Spleen (tissue), 13 donors: ENCODE measurements at places on chromosomes 2 and 18. TPM values are rescaled to one million over a fixed set of nuclear protein-coding genes. Genes with fewer than 3 reads are reported as not detected.
A peak's percentile ranks its signal among the peaks of the same experiment; 100 is the strongest.

The SNTG2 gene
- 59.4 TPM for total RNA-seq

The GCG gene
- not detected for total RNA-seq

The OTOS gene
- total RNA-seq, result not detected

The ASB18 gene
- not detected for total RNA-seq

The RSAD2 gene
- 6.2 TPM for total RNA-seq

The AGAP1 gene
- total RNA-seq, result 16.7 TPM

The DSEL gene
- 7.1 TPM for total RNA-seq

DNA sequence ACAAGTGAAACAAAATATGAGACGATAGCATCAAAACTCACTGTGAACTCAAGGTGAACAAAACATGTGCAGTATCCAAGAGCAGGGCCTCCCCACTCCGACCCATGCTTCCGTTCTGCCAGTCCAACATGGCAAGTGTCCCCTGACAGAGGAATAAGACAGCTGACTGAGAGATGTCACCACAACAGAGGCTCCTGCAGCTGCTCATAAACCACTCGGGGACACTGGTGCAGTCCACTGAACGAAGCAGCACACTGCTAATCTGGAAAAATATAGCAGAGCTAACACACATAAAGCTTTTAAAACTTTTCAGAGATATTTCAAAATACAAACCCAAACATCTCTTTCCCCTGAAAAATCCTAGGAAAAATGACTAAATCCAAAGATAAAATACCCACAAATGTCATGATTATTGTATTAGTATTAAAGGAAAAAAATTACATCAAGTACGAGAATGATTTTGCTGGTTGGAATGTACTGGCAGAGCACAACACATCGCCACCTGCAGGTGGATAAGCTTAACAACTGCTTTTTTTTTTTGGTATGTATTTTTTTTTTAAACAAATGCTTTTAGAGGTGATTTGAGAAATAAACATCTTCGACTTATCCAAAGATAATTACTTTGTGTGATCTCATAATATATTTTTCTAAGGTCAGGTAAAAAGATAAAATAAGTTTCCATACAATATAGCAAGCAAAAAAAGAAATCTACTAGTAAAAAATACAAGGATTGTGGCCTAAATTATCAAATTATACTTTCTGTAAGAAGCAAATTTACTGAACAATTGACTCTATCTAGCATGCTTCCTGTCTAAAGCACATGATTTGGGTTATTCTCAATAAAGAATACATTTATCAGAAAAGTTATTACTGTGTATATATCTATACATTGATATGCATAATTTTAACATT, 18.6 kb downstream of the THADA start:
- DNase-seq, result no peak

DNA sequence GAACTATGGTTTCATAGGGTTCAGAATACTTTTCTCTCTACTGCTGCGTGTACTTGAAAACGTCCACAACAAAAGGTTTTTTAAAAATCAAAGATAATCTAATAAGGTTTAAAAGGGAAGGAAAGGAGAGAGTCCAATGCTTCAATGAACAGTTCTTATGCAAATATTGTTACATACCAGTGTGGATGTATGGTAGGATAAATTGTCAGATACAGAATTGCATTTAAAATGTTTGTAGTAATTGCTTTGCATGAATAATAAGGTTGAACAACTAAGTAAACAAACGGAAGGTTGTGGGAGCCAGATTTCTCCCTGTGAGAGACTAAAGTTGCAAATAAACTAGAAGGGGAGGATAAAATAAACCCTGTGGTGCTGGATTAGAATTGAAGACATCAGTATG, 53.8 kb upstream of the RBBP8 start:
- DNase-seq, result no peak

DNA sequence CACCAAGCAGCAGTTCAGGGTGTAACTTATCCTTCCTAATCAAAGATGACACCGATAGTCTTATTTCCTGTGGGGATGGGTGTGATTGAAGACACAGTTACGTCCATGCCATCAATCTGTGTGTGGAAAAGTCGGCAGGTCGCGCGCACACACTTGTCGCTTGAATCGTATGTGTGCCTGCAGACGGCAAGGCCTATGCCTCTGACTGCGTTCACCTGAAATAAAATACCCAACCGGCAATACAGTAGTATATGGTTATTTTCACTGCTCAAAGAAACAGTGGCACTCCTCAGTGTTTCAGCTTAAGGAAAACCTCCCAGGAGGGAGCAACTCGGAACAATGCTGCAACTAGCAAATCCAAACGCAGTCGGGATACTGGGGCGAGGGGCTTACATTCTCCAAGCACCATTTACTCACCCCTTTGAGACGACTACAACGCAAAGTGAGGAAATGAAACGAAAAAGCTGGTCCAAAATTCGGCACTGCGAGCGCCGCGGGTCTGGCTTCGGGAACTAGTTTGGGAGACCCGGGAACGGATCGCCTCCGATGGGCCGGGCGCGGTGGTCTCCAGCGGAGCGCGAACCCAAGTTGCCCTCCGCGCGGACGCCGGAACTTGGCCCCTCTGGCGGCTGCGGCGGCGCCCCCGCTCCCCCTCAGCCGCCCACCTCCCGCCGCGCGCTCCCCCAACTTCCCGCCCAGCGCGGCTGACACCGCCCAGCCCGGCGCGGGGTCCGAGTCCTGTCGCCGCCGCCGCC, 675 bp downstream of the PRKD3 start:
- peak; percentile 84 for DNase-seq

- no peak for DNase-seq
Measured at GRCh38 chr2:140473851-140474250, 1657.0 kb downstream of the LRP1B start.

DNA sequence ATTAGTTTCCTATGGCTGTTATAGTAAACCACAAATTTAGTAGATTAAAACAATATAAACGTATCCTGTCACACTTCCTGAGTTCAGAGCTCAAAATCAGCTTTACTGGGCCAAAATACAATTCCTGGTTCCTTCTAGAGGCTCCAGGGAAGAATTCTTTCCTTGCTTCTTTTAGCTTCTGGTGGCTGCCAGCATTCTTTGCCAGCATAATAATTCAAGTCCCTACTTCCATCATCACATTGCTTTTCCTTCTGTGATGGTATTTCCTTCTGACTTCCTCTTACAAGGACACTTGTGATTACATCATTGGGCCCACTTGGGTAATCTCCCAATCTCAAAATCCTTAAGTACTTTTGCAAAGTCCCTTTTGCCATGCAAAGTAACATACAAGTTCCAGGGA, 40.6 kb downstream of the MOB4 start:
- no peak for DNase-seq

- no peak for DNase-seq
Measured at GRCh38 chr2:132374551-132374950, 42.1 kb upstream of the GPR39 start.

GRCh38 chr2:30662268-30663131, 144.7 kb downstream of the CAPN13 start:
- DNase-seq, result no peak

GRCh38 chr2:229083606-229084340, 187.3 kb downstream of the PID1 start:
- no peak for DNase-seq

- DNase-seq, result no peak
Measured at GRCh38 chr2:44682459-44682858, 259.0 kb upstream of the SIX3 start.

DNA sequence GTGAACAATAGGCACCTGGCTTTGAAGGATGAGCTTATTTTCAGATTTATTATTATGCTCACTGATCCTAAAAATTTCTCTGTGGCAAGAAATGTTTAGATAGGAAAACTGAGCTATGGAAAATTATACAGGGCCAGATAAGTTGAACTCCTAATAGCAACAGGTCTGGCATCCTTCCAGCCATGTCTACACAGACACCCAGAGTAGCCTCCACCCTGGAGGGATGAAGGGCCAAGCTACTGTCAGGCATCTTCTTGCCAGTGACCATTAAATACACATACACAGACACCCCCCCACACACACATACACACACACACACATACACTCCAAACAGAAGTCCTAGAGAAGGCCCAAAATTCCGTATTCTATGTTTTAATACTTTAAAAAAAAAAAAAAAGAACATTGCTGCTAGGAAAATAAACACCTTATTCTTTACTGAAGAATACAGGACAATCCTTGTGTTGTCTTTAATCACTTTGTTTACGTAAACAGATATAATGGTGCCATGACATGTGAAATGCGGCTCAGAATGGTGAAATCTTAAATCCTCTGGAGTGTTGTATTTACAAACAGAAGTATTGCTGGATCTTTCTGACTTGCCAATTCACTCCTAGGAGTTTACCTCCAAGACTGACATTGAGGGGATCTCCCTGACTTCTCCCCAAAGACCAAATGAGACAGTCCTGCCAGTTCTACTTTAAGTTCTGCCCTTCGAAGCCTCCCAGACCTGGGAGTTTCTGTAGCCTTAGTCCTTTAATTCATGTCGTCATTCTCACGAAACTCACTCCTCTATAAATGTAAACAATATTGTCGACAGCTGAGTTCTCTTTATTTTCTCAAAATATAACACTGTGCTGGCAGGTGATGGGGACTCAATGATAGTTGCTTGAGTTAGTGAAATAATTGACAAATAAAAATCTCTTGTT, 163.1 kb downstream of the ANTXR1 start:
- DNase-seq, result no peak

GRCh38 chr18:73503326-73503725, 635.5 kb upstream of the NETO1 start:
- DNase-seq, result no peak

- peak; percentile 84 for DNase-seq
Measured at GRCh38 chr2:172086241-172087206, 1.2 kb downstream of the DLX1 start.

DNA sequence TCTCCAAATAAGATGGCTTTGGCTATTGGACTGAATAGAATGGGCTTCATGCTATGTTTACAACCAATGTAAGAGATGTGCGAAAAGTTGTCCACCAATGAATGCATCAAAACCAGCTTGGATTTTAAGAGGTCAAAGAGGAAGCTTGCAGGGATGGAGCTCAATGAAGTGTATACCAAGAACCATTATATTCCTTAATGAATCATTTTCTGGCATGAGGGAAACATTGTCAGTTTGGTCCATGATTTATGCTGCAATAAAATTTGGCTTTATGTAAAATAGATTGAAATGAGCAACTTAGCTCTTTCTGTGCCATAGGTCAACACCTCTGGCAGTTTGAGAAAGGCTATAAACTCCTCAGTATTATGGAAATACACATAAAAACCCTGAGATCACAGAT, 107.3 kb downstream of the SH3BP4 start:
- DNase-seq, result no peak

DNA sequence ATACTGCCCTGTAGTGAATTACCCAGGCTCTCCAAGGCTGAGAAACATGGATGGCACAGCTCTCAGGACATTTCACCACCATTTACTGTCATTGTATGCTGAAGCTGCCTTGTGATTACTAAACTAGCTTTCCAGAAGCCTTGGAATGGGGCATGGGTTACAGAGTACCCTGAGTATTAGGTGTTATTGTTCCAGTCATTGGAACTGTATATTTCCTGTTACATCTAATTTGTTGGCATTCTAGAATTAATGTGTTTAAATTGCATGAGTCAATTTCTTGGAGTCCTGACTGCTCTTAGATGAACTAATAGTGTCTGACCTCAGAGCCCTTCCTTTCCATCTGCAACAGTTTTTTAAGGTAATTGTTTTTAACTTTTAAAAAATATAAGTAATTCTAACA, 9.0 kb downstream of the DGUOK start:
- DNase-seq, result no peak

DNA sequence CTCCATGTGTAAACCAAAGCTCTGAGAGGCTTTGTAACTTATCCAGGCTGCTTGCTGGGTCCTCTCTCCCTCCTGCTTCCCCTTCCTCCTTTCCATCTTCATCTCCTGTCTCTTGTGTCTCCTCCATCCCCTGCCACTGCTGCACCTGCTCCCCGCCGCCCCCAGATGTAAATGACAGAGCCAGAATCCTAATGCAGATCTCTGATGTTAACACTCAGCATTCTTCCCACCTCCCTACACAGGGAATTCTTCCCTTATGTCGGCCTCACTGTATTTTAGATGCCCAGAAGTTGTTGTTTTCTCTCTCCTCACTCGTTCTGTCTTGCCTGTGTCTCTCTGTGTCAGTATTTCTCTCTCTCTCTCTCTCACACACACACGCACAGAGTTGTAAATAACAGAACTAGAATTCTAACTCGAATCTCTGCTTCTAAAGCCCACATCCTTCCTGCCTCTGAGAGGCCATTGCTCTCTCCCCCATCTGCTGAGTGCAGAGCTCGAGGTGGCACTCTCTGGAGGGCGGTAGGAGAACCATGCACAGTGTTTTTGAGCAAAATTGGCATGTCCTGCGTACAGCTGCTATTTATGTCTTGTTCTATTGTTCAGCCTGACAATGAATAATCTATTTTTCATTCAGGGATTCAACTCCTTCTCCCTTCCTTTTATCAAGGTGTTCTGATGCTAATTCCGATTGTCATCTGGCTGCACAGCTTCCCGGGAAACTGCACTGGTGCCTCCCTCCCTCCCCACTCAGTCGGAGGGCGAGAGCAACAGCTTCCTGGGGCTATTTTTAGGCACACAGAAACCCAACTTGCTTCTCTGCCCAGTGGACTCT, 219.9 kb downstream of the SH3RF3 start:
- DNase-seq, result no peak

GRCh38 chr18:46242183-46242582, 138.0 kb downstream of the HAUS1 start:
- DNase-seq, result no peak

- no peak for DNase-seq
Measured at GRCh38 chr18:55900380-55900779, 312.4 kb upstream of the TCF4 start.

- no peak for DNase-seq
Measured at GRCh38 chr18:55314615-55315237, 273.3 kb downstream of the TCF4 start.

DNA sequence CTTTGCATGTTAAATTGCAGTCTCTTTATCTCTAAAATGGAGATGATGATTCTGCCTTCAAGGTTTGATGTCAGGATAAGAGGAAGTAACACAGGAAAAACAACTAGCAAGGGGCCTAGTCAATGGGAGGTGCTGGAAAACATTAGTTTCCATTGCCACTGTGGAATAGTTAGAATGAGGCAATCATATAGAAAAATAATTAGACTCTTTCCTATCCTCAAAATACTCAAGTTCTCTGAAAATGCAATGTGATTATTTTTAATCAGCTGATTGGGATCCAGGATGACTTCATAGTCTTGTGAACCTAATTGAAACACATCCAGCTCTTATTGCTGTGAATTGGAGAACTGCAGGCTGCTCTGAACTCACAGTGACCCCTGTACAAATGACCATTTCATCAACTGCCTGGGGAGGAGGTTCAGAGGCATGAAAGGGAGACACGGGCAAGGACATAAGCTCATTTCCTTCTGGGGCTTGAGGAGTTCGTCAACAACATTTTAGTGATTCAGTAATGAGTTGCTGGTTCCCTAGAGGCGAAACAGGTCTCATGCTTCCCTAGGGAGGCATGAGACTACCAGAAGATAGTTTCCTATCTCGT, 422.5 kb downstream of the LPIN1 start:
- no peak for DNase-seq

DNA sequence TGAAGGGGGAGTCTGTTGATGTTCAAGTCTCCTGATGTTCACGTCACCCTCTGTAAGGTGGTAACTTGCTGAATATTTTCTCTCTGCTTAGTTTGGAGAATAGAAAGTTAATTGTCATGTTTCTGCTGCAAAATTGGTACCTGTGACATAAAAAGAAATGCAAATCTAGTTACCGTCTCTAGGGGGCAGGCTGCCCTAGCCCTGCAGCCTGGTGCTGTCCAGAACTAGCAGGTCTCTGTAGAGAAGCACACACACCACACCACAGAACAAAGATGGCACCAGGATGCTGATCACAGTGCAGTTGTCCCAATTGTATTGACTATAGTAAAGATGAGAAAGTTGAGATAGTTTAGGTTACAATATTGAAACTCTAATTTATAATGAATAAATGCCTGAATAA, 47.0 kb downstream of the SLC9A4 start:
- DNase-seq, result no peak

GRCh38 chr2:105416156-105416555, 17.3 kb upstream of the FHL2 start:
- no peak for DNase-seq
